ENCODE measurements at places on chromosomes 2 and 18.

- no peak overlapping the region for H3K27ac ChIP-seq
- no peaks in the 10 kb centered on the region for H3K4me1 ChIP-seq
- DNase-seq, result no peak
- no peaks in the 10 kb centered on the region for H3K36me3 ChIP-seq
Measured at GRCh38 chr18:57210716-57211411, 64.0 kb downstream of the BOD1L2 start.

- H3K4me3 ChIP-seq, result no peak overlapping the region
- H3K36me3 ChIP-seq, result no peaks in the 10 kb centered on the region
- H3K4me1 ChIP-seq, result no peaks in the 10 kb centered on the region
- no peak overlapping the region for H3K27ac ChIP-seq
- H3K27me3 ChIP-seq, result no peaks in the 10 kb centered on the region
Measured at GRCh38 chr18:51559198-51559901, 361.9 kb upstream of the MEX3C start.

DNA sequence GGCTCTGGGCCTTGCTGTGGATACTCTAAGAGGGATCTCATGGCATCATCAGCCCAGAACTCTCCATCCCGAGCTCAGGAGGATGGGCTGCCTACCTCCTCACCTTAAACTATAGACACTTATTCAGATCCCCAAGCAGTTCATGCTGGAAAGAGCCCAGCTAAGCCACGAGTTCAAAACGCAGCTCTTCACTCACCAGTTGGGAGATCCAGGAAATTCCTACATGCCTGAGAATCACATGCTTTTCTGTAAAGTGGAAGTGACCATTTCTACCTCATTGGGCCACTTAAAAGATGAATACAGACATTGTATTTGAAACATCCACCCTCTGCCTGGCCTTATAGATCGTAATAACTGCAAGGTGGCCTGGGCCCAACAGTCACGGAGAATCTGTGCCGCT is 6.6 kb downstream of the ATOH8 start:
- no peaks in the 10 kb centered on the region for H3K4me1 ChIP-seq
- no peak overlapping the region for H3K27ac ChIP-seq
- peaks cover 3% of the 10 kb centered on the region for H3K27me3 ChIP-seq
- no peak for DNase-seq
- H3K4me3 ChIP-seq, result no peak overlapping the region
- H3K36me3 ChIP-seq, result no peaks in the 10 kb centered on the region

- H3K36me3 ChIP-seq, result no peaks in the 10 kb centered on the region
- H3K27ac ChIP-seq, result no peak overlapping the region
- DNase-seq, result no peak
- H3K27me3 ChIP-seq, result no peaks in the 10 kb centered on the region
- H3K4me1 ChIP-seq, result no peaks in the 10 kb centered on the region
- H3K4me3 ChIP-seq, result no peak overlapping the region
Measured at GRCh38 chr2:121128741-121129659, 156.0 kb downstream of the TFCP2L1 start.

DNA sequence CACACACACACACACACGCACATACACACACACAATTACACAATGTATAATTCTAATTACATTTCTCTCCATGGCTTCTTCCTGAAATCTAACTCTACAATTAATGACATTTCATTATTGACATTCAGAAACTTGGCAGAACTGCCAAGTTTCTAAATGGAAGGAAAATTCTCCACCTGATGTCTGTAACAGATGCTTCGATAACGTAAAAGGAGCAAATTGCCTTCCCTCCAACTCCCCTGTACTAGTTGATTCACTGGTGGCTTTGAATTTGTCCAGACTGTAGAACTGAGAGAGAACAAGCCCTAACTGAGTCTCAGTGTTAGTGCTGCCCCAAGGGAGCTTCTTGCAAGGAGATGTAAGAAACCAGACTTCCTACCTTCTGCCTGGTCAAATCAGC is 255.1 kb upstream of the TMEM200C start:
- H3K4me3 ChIP-seq, result no peak overlapping the region
- no peaks in the 10 kb centered on the region for H3K27me3 ChIP-seq
- no peak for DNase-seq
- no peaks in the 10 kb centered on the region for H3K36me3 ChIP-seq

DNA sequence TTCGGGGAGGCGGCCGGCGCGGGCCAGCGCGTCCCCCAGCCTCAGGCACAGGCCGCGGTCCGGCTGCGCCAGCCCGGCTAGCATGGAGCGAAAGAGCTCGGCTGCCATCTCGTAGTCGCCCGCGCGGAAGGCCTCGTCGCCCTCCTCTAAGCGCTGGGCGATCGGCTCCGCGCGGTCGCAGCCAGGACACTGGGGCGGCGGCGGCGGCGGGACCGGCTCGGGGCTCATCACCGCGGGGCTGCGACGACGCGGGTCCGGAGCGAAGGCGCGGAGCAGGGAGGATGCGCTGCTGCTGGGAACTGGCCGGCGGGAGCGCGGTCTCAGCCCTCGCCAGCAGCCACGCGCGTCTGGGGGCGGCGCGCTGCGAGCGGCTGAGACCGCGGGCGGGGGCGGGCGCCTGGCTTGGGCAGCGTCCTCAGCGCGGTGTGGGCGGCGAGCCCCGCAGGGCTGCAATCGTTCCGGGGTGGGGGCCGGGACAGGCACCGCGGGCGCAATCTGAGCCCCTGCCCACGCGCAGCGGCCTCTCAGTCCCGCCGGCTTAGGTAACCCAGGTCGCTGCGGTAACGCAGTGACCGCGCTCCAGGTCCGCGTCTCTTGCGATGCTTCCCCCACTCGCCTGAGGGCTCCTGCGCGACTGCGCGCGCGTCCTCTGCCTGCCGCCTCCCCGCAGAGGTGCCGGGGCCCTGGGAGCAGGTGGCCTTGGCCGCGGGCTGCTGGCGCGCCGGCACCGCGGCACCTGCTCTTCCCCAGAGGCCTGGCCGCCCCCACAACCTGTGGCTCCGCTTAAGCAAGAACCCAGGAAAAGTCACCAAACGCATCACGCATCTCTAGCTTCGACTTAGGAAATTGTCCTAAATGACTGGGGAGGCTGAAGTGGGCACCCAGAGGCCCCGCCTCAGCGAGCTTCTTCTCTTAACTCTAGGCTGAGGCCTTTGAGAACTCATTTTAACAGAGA is at the start of gene LONRF2:
Gene LONRF2 (minus strand): TSS at position 636 of the 955 bp plus-strand sequence. CDS start 408 bp downstream, at position 228.
- no peak for DNase-seq
- no peak within 1 kb of the TSS for H3K27ac ChIP-seq
- H3K36me3 ChIP-seq, result no peaks in the 10 kb centered on the region
- no peaks in the 10 kb centered on the region for H3K4me1 ChIP-seq

DNA sequence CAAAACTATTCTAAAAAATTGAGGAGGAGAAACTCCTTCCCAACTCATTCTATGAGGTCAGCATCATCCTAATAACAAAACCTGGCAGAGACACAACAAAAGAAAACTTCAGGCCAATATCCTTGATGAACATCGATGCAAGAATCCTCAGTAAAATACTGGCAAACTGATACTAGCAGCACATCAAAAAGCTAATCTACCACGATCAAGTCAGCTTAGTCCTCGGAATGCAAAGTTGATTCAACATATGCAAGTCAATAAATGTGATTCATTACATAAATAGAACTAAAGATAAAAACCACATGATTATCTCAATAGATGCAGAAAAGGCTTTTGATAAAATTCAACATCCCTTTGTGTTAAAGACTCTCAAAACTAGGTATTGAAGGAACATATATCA is 63.1 kb downstream of the EHBP1 start:
- no peaks in the 10 kb centered on the region for H3K36me3 ChIP-seq
- no peak for DNase-seq
- no peak overlapping the region for H3K4me3 ChIP-seq
- H3K27ac ChIP-seq, result no peak overlapping the region
- no peaks in the 10 kb centered on the region for H3K4me1 ChIP-seq

GRCh38 chr2:25620711-25621110 is 52.7 kb downstream of the DTNB start:
- no peaks in the 10 kb centered on the region for H3K36me3 ChIP-seq
- H3K4me1 ChIP-seq, result no peaks in the 10 kb centered on the region
- no peaks in the 10 kb centered on the region for H3K27me3 ChIP-seq
- H3K27ac ChIP-seq, result no peak overlapping the region
- DNase-seq, result no peak

DNA sequence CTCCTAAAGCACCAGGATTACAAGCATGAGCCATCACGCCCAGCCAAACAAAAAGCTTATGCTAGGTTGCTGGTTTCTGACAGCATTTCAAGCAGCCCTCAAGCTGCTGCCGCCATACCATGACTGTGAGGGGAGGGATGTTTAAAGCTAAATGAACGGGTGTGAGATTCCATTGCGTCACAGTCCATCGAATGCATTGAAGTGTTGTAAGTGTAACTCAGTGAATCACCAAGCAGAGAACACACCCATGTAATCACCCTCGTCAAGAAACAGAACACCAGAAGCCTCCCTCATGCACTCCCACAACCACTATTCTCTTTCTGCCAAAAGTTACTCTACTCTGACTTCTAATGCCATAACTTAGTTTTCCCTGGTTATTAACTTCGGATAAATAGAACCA is 32.8 kb upstream of the MC5R start:
- no peaks in the 10 kb centered on the region for H3K36me3 ChIP-seq
- no peak for DNase-seq
- H3K27me3 ChIP-seq, result no peaks in the 10 kb centered on the region
- H3K27ac ChIP-seq, result no peak overlapping the region

GRCh38 chr2:127107622-127107999 is 657 bp upstream of the BIN1 start:
- no peak for DNase-seq
- H3K27ac ChIP-seq, result no peak overlapping the region
- no peaks in the 10 kb centered on the region for H3K36me3 ChIP-seq
- H3K4me3 ChIP-seq, result peak overlapping the region; percentile 77
- H3K4me1 ChIP-seq, result 0 out of 2 replicates have a peak, but pooled peaks cover 3% of the 10 kb centered on the region
- H3K27me3 ChIP-seq, result peaks cover 8% of the 10 kb centered on the region

DNA sequence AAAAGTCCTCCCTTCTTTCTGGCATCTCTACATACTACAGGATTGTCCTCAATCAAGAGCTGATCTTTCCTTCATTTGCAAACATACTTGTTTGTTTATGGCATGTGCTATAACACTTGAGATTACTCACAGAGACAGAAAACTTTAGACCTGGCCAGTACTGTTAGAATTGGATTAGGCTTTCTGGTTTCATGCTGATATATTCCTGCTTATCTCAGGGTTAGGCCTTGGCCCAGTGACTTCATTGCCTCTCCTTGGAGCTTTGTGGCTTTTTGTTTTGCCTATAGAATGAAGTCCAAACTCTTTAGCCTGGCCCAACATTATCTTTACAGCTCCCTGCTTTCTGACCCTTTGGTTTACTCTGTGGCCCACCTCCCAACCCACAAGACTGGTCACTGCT is 363.3 kb downstream of the ALK start:
- no peak overlapping the region for H3K4me3 ChIP-seq
- no peak for DNase-seq
- no peaks in the 10 kb centered on the region for H3K27me3 ChIP-seq

DNA sequence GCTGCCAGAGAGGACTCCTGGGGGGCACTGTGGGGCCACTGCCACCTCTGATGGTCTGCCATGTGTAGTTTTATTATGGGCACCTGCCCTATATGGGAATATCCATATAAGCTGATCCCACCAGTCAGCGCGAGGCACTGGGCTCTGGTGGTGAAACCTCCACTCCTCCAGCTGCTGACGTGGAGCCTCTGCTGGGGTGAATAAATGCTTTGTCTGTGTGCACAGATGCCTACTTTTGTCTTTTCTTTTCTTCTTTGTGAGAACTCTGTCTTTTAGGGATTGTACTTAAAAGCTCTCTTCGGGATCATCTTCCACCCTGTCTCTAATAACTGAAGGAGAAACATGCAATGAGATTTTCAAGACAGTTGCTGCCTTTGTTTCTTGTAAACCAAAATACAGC is 68.9 kb upstream of the NCK2 start:
- no peaks in the 10 kb centered on the region for H3K4me1 ChIP-seq
- no peak overlapping the region for H3K27ac ChIP-seq
- no peak for DNase-seq
- H3K27me3 ChIP-seq, result no peaks in the 10 kb centered on the region
- no peaks in the 10 kb centered on the region for H3K36me3 ChIP-seq

- H3K27me3 ChIP-seq, result no peaks in the 10 kb centered on the region
- no peaks in the 10 kb centered on the region for H3K4me1 ChIP-seq
- no peak overlapping the region for H3K4me3 ChIP-seq
- peaks cover 15% of the 10 kb centered on the region for H3K36me3 ChIP-seq
- DNase-seq, result no peak
- H3K27ac ChIP-seq, result no peak overlapping the region
Measured at GRCh38 chr2:667332-667999, 9.7 kb downstream of the TMEM18 start.

DNA sequence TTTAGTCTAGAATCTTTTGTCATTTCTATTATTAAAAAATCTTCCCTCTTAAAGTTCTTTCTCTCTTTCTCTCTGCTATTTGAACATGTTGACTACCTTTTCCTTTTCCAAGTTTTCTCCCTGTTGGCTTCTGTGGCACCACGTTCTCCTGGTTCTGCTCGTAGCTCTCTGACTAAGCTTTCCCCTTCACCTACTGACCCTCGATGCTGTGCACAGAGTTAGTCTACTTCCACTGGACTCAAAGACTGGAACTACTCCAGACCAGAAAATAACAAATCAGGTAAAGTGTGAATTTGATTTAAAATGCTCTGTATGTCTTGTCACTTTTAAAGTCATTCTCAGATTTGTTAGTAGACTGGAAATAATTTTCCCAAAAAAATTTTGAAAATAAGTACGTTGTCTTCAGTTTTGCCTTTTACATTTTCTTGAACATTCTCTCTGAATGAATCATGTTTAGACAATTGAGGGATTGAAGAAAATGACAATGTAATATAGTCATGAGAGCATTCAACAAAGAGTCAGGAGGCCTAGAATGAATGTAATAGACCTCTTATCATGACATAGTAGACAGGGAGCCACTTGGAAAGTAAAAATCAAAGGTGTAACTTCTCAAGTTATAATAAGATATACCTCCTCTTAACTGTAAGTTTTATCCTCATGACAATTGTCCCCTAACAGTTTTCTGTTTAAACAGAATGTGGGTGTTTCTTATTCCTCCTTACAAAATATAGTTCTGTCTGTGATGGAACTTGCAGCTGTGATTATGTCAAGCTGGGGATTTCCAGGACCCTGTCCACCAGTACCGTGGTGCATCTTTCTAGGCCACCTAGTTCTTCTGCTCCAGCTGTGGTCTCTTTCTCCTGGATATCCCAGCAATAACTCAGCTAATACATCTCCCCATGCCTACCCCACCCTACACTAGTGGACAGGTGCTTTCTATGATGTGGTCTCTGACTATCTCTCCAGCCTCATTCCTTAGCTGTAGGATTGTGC is 25.5 kb downstream of the ITPRID2 start:
- H3K36me3 ChIP-seq, result peaks cover 24% of the 10 kb centered on the region
- H3K27ac ChIP-seq, result no peak overlapping the region
- no peak for DNase-seq
- H3K27me3 ChIP-seq, result no peaks in the 10 kb centered on the region
- no peaks in the 10 kb centered on the region for H3K4me1 ChIP-seq

- H3K27ac ChIP-seq, result no peak overlapping the region
- H3K27me3 ChIP-seq, result peaks cover 2% of the 10 kb centered on the region
- no peaks in the 10 kb centered on the region for H3K36me3 ChIP-seq
- peak overlapping the region; percentile 30 for H3K4me3 ChIP-seq
Measured at GRCh38 chr18:79396431-79397246, 909 bp downstream of the NFATC1 start.

Measured in GM12878 (cell line).